ENCODE measurements at places on chromosomes 3 and 15.

DNA sequence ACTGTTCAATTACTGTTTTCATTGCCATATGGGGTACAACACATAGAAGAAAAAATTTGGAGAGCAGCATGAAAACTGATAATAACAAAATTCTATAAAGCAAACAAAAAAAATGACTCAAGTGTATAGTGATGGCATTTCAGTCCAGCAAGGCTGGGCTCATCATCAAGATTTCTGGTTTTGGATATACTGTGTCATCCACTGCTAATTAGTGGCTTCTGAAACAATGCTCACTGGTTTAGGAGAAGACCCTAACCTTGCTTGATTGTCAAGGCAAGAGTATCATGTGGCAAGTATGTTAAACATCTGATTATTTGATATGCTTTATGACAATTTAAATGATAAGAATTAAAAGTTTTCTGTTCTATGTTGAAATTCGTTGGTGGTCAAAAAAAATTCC, 96.9 kb downstream of the RFX7 start:
- DNase-seq = no peak

DNA sequence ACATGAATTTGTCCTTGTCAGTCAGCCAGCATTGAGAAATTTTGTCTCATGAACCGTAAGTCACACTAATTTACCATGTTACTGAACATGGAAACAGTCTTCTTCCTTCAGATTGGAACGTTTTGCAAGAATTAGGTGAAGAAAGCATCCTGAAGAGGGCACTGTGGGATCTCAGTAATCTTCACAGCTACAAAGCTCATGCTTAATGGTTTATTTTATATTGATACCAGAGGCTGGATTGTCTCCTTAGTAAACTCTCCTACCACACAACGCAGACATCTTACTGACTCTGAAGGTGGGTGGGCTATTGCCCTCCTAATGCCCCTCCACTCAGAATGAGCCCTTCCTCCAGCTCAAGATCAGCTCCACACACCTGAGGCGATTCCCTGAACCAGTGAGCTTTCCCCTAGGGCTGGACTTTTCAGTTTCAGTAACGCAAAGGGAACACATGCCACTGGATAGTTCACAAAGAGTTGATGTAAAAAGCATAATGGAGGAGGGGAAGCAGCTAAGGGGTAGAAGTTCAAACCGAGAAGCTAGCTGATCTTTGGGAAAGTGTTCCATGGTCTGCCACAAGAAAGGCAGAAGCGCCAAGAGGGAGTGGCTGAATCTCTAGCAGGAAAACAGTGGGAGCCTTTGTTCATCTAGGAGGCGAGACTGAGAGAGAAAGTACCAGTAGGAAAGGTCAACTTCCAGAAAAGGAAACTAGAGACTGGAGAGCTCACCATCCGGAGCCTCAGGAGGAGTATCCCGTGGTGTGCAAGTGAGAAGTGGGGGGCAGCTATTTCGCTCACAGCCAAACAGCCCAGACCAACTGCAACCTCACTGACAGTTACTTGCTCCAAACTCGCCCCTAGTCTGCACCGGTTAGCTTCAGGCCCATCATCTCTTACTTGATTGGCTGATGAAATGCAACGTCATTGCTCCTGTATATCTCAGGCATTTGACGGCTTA, at the start of gene SLC9C1:
TSS of gene SLC9C1 (minus strand) at position 849 of the 954 bp plus-strand sequence. CDS start 7,425 bp downstream, outside the sequence.
- DNase-seq = no peak

- no peak for DNase-seq
These were observed 57.5 kb upstream of the TMCO5A start for GRCh38 chr15:37876900-37877299.

GRCh38 chr3:29409409-29409808, 128.5 kb downstream of the RBMS3 start:
- DNase-seq = no peak

GRCh38 chr3:120416868-120417267, 33.9 kb downstream of the FSTL1 start:
- DNase-seq = no peak

DNA sequence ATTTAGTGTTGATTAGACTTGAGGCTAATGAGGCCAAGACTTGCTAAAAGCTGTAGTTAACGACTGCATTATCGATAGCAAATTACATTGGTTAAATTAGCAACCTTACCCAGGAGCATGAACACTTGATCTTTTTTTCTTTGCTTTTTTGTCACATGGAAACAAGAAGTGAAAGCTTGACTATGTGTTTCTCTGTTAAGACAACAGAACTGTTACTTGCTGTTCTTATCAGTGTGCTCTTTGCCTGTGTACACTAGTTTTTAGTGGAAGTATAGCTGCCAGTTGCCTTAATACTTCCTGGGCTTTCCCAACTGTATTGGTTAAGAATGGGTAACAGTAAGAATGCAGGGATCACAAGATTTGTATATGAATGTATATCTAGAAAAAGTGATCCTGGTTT, 625.5 kb downstream of the NAALADL2 start:
- DNase-seq = no peak

GRCh38 chr15:62618432-62618831, 424.1 kb upstream of the TPM1 start:
- no peak for DNase-seq

GRCh38 chr3:55868347-55868746, 381.2 kb upstream of the WNT5A start:
- no peak for DNase-seq

DNA sequence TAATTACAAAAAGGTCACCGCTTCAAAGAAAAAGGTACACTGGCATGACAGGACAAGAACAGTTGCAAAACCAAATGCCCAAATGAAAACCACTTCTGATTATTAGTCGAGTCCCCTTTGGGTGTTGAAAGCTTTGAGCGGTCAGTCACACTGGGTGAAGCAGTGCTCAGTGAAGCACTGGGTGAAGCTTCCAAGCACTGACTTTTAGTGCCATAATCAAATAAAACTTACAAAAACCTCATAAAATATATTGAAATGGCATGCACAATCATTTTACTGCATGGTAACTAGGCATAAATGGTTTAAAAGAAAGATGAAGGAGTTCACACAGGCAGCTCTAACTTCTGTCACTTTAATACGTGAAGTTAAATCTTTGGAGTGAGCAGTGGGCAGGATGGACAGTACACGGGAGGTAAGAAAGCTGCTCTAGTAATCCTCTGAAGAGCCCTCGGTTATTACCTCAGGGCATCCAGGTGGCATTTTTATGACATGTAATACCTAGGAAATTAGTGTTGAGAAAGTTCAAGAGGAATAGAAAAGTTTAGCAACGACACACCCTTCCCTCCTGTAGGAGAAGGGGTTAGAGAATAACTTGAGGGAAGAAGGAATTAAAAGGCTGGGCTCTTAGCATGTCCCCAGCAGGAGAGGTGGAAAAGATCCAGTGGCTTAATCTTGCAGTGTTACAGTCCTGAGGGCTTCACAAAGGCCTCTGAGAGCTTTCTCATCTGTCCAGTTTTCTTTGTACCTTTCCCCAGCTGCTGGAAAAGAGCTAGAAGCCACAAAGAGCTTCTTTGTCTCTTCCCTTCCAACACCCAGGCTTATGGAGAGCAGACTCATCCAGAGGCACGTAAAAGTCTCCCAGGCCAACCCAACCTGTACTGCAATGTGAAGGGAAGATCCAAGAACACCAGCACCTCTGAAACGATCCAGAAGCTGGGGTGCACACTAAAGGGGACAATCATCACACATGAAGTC, 64.9 kb upstream of the MYO5C start:
- DNase-seq = no peak

GRCh38 chr15:90227816-90228772, 5.6 kb downstream of the CIB1 start:
- DNase-seq = no peak

- peak; percentile 20 for DNase-seq
These were observed 469.6 kb upstream of the DPPA4 start for GRCh38 chr3:109806929-109807328.

DNA sequence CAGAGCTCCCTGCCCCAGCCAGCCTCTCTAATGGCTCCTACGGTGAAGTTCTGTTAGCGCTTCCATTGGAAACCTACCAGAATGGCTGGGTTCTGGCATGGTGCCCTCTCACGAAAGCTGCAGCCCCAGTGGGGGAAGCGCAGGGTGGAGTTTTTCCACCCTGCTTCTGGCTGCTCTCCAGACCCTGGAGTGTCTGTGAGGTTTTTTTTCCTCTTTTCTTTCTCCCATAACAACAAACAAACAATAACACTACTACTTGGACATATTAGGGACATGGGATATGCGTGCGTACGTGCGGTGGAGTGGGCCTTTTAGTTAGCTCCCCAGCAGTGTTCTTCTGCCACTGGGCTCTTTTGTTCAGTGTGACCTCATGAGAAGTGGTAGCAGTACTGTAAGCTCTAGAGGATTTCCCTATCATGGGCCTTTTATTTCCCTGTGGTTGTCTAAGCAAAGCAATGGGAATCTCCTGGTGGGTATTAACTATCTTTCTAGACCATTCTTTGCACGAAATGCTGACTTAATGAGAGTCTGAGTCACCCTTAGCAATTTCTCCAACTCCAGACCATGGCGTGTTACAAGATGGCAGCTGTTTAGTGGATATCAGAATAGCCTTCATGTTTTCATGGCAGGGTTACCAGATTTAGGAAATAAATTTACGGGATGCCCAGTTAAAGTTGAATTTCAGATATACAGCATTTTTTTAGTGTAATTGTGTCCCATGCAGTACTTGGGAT, 161.9 kb downstream of the FNDC3B start:
- DNase-seq = no peak

DNA sequence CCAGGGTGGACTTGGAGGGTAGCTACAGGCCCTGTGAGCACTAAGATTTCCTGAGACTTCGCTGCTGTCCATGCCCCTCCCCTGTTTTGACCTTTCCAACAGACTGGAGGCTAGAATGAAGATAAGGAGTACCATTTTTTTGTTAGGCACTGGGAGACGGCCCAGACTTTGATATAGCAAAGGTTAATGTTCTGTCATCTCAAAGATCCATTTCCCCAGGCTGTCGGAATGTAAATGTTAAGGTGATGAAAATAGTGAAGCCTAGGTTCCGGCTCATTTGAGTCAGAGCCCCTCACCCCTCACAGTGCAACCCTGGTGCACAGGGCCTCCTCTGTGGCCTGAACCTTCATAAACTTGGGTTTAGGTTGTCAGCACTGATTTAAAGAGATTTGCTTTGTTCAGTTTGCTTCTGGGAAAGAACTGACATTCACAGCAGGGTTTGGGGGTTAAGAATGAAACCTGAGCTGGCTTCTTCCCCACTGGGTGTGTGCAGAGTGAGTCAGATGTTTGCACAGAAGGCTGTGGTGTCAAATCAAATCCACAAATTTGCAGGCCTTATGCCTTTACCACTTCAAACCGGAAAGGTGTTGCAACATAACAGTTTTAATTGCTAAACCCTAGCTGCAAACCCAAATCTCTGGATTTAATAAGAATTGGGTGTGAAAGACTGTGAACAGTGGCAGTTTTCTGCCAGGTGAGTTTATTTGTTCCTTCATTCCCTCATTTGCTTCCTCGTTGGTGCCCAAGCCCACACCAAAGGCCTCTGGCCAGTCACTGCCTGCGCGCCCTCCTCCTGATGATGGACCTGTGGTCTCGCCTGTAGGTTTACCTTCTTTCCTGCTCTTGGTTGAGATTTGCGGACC, 20.6 kb upstream of the KCTD6 start:
- peak; percentile 33 for DNase-seq

DNA sequence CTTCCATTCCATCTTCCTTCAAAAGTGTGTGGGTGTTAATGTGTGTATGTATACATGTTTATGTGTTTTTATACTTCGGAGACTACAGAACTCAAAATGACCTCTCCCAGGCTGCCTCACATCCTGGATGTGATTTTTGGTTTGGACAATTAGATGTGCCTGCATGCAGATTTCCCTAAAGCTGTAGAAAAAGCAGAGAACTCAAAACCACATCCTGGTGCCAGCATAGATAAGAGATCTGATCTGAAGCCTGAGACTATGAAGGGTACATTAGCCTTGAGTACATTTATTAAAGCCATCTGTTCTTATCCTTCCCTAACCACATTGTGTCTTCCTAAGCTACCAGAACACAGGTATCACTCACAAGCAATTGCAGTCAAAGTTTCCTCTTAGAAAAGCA, 319.4 kb upstream of the RASGRP1 start:
- DNase-seq = no peak

DNA sequence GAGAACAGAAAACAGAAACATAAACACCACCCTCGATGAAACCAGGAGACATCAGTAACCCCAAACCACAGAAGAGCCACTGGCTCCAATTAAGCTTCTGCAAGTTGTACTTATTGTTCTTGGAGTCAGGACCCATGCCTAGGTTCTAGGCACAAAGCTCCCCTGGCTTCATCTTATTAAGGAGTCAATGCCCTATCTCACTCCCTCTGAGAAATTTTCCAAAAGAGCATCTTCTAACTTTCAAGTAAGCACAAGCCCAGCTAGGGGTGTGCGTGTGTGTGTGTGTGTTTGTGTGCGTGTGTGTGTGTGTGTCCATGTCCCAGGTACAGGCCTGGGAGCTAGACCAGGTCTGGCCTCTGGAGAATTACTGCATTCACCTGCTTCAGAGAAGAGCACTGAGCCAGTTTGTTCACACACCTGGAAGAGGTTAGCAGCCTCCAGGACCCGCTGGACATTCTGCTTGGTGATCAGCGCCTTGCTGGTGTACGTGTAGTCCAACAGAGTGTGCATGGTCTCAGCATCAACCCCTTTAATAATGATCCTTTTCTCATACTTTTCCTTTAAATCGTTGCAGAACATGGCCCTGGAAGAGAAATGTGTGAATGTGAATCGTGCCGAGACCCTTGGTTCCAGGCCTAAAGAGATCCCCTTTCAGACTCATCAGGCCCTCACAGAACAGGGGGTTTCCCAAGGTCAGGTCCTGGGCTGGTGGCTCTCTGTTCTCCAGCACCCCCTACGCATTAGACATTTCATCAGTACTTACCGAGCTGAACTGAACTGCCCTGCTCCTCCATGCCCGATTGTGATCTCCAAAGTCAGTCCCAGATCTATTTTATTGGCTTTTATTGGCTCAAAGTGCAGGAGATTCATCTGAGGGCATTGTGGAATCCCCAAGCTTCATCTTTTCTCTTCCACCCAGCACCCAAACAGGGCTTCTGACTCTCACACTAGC, 27.8 kb downstream of the KLHL6 start:
- DNase-seq = no peak

DNA sequence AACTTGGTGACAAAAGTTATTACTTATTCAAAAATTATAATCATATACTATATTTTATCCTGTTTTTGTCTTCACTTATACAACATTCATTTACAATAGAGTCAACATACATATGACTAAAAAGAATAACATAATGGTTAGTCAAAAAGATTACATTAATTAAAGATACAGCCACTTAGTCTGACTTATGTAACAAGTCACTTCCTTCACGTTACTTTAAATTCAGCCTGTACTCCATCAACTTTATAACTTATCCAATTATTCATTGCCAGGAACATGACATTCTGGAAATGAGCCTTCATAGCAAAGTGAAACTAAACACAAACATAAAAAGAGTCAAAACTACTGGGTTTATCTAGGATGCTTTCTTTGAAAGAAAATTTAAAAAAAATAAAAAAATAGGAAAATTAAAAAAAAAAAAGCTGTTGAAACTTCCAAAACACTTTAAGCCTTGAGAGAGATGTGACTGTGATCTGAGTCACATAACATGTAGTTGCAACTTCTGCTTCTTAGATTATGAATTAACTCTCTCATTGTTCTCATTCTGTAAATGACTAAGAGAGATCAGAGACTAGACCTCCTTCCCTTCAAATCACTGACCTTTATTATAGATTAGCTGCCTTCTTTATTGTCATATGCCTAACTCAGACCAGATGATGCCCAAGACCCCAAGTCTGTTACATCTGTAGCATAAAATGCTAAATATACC, 107.8 kb downstream of the MYRIP start:
- DNase-seq = no peak
